ENCODE measurements at places on chromosomes 12 and 14.

- DNase-seq = no peak
Observed at GRCh38 chr12:120711411-120711810, 1.2 kb downstream of the UNC119B start.

DNA sequence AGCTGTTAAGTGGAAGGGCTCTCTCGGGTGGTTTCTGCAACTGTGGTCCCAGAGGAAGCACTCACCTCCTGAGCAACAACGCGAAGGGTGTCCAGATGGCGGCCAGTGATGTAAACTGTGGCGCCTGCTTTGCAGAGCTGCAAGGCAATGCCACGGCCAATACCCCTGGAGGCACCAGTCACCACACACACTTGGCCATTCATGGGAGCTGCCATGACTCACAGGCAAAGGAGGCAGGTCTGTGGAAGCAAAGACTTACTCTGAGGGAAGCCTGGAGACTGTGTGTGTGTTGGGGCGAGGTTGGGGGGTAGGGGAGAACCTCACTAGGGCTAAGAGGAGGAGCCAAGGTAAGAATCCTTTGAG is 707 bp downstream of the DHRS1 start:
- DNase-seq = peak; percentile 89

DNA sequence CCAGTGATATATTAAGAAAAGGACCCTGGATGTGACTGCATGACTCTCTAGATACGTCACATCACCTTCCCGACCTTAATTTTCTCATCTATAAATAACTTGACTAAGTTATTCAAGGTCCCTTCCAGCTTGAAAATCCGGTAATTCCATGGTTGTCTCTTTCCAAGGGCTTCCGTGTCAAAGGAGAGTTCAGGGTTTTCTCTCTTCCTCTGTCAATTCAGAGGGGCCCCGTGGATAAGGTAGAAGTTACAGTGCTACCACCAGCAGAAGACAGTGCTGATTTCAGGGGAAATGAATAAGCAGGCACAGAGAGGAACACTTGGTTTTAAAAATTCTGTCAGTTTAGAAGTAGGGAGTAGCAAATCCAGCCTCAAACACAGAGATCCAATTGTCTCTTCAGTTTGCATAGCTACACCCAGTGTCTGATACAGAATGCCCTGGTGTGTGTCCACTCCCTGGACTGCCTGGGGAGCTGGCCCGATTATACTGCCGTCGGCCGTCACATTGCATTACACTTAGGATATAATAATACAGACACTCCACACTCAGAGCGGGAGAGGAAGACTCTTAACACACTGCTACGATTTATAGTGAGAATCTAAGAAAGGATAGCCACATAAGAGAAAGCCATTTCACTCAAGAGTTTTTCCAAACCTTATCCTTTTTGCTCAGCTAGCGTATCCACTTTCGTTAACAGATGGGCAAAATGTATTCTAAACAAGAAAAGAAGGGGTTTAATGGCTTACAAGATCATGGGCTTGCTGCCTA is 54.7 kb upstream of the GTF2A1 start:
- DNase-seq = no peak

DNA sequence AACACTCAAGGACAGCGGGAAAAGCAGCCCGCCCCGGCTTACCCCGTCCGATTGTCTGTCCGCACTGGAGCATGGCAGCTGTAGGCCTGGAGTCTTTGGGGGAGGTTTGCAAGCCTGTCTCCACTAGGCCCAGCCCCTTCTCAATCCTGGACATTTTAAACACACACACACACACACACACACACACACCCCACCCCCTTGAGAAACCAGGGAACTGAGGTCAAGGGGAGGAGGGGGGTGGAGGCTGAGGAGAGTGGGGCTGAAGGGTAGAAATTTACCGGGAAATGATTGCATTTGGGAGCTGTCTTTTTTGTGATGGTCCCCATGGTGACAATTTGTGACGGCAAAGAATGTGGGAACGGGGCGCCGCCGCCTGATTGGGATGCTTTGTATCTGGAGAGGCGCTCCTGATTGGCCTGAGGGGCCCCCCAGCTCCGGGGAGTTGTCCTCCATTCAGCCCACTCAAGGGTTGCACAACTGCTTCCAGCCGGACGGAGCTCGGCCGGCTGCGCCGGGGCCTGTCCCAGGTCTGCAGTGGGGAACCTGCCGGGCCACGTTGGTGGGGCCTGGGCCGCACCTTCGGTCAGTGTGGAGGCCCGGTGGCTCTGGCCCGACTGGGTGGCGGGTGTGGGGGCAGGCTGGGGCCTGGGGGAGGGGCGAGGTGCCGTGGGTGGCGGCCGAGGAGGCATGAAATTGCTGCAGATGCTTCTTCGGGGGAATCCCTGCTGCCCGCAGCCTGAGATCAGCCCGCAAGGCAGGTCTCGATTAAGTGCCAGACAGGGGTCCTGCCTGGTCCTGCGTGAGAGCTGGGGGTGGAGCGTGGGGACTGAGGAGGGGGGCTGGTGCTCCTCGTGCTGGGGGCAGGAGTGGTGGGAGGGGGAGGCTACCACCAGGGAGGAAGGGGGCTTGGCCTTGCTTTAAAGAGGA is at the start of gene FAM181A:
TSS of gene FAM181A (plus strand) at position 472 of the 927 bp plus-strand sequence. CDS start 942 bp downstream, outside the sequence.
- DNase-seq = no peak
